Activated CD8-positive, alpha-beta T cell treated with anti-CD3 and anti-CD28 coated beads, Interleukin-2, amount 10 ng/mL, durations not matched to agents 7 days and 5 days (primary cell): ENCODE measurements at places on chromosomes 7 and 10. TPM values are rescaled to one million over a fixed set of nuclear protein-coding genes. Genes with fewer than 3 reads are reported as not detected.
A peak's percentile ranks its signal among the peaks of the same experiment; 100 is the strongest.

DNA sequence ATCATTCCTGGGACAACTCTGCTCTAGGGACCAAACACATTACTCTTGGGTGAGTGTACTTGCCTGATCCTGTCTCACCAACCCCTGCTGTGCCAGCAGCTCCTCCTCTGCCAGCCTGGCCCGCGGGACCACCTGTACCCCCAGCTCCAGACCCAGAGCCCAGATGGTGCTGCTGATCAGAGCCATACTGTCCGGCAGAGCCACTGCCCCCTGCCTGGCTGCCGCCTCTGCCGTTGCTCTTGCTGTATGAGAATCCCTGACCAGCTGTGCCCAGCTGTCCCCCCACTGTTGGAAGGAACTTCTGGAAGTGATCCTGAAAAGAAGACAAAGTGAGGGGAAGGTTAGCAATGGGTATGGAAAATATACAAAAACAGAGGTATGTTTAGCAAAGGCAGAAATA is 6.9 kb downstream of the MYOZ1 start:
- no peak for DNase-seq

GRCh38 chr7:152504367-152504766 is 68.6 kb upstream of the KMT2C start:
- DNase-seq: no peak

DNA sequence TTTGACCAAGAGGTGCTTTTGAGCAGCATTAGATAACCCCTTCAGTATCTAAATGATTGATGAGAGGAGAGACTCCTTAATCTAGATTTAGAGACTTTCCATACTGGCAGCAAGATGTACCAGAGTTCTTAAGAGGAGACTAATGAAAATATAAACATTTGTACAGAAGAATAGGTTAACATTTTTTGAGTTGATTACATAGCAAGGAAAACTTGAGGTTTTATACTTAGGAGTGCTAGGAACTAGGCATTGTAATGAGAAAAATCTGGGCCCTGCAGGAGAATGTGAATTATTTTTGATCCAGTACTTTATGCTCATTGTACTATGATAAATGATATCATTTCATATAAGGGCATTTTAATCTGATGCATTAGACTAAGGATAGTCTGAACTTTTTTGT is 261.7 kb downstream of the EXOC4 start:
- no peak for DNase-seq

DNA sequence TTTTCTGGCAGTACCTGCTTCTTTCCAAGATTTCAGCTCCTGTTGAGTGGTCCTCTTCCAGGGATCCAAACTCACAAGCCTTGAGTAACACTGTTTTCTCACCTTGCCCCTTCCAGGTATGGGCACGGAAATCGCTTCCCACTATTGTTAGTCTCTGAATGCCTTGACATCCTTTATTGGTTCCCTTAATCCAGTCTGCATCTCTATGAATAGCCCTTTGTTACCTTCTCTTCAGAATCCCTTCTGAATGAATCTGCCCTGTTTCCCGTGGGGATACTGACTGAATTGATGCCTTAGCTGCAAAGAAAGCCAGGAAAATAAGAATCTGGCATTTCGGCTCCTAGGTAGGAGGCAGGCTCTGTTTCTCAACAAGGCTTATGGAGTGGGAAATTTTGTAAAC is 467.7 kb downstream of the PLXNA4 start:
- no peak for DNase-seq

GRCh38 chr10:79079490-79080355 is 11.0 kb downstream of the ZMIZ1 start:
- no peak for DNase-seq

DNA sequence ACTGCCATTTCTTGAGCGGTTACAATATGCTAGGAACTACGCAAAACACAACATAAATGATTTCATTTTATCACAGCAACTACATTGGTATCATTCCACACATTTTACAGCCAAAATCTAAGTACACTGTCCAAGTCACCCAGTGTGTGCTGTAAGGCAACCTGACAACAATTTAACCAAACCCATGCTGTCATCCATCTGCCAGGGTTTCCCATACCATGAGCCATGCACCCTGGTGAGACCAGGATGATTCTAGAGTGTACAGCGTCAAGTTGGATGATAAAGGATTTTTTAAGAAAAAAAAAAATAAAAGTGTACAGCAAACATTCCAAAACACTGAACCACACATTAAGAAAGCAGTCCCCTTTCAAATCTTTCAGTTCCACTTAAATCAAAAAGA is 52.9 kb downstream of the PIK3AP1 start:
- DNase-seq: no peak

- peak; percentile 47 for DNase-seq
Measured at GRCh38 chr10:122295451-122295809, 24.3 kb downstream of the BTBD16 start.

DNA sequence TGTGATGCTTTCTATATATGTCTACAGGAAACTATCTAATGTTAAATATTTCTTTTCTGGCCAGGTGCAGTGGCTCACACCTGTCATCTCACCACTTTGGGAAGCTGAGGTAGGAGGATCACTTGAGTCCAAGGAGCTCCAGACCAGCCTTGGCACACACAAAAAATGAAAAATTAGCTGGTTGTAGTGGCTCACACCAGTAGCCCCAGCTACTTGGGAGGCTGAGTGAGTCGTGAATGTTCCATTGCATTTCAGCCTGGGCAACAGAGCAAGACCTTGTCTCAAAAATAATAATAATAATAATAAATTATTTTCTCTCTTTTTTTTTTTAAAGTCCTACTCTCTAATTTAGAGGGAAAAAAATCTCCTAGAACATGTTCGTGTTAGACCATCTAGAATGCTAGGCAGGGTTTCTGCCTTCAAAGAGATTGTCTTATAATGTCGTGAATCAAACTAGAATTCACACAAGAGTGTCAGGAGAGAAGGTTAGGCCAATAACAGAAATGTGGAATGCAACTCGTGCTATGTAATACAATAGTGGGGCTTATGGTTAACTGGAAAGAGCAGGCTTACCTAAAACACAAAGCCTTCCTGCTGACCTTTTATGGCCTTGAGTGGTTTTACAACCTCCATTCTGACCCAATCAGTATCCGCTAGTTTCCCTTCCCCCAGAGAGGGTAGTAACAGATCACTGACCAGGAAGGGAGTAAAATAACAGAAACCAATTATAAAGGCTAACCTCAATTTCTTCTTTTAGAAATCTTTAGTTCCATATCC is 46.3 kb downstream of the MYOF start:
- no peak for DNase-seq

GRCh38 chr10:114310346-114310745 is 71.3 kb downstream of the VWA2 start:
- no peak for DNase-seq

DNA sequence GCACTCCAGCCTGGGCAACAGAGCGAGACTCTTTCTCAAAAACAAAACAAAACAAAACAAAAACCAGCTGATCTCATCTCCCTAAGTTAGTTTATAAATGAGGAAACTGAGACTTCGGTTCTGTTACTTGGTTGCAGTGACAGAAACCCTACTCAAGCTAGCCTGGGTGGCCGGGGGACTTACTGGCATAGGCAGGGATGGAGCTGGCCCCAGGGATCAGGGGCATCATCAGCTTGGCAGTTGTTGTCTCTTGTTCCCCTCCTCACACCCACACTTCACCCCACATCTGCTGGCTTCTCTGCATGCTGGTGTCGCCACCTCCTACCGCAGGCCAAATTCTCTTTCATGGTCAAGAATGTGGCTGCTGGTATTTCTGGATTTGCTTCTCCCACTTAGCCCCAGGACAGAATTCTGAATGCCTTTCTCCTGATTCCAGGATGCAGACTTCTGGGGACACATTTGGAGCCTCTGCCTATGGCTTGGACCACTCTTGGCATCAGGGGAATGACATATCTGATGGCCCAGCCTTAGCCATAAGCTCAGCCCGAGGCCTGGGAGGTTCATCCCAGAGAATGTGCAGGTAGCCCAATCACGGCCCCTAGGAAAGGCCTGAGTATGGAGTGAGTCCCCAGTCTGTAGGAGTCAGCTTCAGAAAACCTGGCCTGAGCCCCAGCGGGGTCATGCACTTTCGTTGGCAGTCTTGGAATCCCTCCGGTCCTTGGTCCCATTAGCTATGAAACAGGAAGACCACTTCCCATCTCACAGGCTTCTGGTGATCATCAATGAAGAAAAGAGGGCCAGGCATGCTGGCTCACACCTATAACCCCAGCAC is 41.6 kb upstream of the CTBP2 start:
- DNase-seq: no peak

DNA sequence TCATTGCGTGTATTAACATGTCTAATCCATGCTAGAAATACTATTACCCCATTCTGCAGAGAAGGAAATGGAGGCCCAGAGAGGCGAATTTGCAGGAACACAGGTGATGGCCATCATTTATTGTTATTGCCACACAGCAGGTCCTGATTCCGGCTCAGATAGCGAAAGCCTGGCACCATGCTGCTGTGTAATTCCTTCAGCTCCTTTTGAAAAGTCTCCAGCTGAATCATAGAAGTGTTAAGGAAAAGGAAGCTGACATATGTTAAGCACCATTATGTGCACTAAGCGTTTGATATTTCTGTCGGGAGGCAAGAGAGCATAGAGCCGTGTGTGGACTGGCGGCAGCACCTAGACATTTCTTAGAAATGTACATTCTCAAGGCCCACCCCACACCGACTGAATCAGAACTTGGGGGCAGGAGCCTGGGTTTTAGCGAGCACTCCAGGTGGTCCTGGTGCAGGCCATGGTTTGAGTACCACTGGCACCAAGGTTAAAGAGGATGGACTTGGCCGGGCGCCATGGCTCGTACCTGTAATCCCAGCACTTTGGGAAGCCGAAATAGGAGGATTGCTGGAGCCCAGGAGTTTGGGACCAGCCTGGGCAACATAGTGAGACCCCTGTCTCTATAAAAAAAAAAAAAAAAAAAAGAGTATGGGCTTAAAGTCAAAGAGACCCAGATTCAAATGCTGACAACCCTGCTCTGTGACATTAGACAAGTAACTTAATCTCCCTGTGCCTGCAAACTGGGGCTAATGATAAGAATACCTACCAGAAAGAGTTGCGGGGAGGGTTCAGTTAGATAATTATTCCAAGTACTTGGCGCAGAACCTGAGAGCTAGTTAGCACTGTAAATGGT is 52.2 kb downstream of the UNC5B start:
- DNase-seq: no peak

GRCh38 chr7:37354656-37355131 is 94.0 kb downstream of the ELMO1 start:
- DNase-seq: peak; percentile 35

DNA sequence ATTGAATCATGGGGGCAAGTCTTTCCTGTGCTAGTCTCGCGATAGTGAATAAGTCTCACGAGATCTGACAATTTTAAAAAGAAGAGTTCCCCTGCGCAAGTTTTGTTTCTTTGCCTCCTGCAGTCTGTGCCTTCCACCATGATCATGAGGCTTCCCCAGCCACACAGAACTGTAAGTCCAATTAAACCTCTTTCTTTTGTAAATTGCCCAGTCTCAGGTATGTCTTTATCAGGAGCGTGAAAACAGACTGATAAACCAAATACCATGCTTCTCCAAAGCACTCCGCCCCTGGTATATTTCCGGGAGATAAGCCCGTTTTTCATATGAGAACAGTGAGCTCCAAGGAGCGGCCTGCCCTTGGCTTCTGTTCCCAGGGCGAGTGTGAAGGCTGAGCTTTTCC is 118.9 kb downstream of the EVX1 start:
- DNase-seq: no peak

DNA sequence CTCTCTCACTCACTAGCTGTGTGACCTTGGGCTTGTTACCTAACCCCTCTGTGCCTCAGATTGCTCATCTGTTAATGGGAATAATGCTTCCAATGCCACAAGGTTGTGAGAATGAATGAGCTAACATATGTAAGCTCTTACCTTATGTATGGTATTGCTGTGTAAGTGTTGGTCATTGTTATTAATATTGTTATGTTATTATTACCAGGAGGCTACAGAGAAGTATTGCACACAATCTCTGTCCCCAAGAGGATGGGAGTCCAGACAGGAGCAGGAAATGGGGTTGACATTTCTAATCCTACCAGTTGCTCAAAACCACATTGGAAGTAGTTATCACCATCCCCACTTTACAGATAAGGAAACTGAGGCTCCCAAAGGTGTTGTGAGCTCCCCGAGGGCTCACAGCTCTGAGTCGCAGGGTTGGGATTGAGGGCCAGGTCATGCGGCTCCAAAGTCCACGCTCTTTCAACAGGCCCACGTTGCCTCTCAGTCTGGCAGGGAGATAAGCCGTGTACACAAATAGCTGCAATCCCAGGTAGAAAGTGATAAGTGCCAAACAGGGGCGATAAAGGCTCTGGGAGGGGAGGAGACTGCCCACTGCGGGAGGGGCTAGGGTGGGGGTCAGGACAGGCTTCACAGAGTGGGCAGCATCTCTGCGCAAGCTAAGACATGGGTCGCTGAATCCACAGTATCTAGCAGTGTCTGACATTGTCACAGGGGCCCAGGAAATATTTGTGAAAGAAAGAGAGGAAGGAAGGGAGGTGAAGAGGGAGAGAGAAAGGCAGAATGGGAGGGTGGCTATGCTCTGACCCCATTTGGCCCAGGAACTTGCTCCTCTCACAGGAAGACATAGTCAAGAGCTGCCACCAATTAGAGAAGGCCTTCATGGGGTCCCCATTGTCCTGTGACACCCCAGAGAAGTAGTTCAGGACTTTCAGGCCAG is 9.6 kb upstream of the ZMIZ1 start:
- DNase-seq: no peak

FEZF1 gene
- not detected for total RNA-seq

TUBAL3 gene
- total RNA-seq: not detected

CLDN3 gene
- not detected for total RNA-seq

ATG9B gene
- total RNA-seq: 7.4 TPM

TMEM176A gene
- total RNA-seq: not detected

TAF3 gene
- total RNA-seq: 13.7 TPM

FAM25C gene
- not detected for total RNA-seq

SFRP4 gene
- not detected for total RNA-seq
